ENCODE measurements at places on chromosomes 5 and 9.

GRCh38 chr9:128091144-128091543 is 23.1 kb downstream of the SLC25A25 start:
- peak; percentile 92 for DNase-seq

DNA sequence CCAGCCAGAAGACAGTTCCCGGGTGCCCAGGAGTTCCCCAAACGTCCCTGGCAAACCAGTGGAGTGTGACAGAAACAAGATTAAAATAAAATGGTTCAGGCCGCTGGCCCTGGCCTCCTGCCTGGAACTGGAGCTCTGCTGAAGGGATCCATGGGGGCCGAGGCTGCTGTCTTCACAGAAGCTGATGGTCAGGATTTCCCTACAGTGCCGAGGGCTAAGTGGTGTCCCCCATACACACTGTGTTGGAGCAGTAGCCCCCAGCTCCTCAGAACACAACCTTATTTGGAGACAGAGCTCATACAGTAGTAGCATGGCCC is 55.9 kb downstream of the MRPL36 start:
- no peak for DNase-seq

- DNase-seq: no peak
Observed at GRCh38 chr9:97636903-97637302, 3.3 kb downstream of the NCBP1 start.

- DNase-seq: no peak
Observed at GRCh38 chr5:170501931-170502330, 1.9 kb upstream of the KCNIP1 start.

DNA sequence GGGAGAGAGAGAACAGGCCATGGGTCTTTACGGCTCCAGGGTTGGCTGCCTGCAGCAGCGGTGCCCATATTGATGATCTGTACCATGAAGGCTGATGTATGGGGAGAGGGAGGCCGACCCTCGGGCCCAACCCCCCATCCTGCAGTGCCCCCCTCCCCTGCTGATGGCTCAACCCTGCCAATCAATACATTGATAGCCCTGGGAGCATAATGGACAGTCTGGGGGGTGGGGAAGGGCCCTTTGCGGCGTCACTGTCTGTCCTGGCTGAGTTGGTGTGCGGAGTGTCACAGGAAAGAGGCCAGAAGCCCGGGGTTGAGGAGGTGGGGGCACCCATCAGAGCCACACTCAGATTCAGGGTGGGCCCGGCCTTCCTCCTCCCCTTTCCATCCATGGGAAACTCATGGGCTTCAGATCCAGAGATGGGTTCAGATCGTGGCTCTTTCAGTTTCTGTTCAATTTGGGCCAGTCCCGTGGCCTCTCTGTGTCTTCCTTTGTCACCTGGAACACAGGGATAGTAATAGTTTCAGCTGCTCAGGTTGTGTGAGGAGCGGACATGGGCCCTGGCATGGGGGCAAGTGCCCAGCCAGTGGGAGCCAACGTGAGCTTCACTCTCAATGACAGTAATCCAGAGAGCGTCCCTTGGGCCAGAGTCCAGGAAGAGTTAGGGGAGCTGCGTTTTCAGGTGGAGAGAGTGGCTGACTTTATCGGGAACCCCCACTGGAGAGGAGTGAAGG is 9.5 kb downstream of the FGF18 start:
- no peak for DNase-seq

DNA sequence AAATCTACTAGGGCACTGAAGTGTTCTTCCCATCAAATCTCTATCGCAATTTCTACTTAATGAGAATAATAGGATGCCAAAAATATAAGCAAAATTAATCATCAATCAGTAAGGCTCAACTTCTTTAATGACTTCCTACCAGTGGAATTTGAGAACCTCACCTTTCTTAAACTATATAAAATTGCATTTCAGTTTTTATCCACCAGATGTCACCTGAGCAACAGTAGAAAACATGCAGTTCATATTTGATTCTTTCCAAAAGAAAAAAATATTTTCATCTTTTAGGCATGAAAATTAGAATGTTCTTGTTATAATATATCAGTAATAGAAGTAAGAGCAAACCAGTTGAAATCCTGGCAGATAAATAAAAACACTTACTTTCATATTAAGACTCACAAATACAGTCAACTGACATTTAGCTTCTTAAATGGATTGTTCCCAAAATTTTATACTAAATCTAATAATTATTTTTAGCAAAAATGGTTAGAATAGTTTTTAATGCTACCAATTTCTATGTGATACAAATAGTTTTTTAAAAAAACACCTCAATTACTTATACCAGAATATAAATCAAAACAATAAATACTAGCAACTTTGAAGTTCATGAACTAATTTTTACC is 13.4 kb upstream of the CCDC112 start:
- DNase-seq: peak; percentile 62
